Gastroesophageal sphincter (tissue), 4 donors: ENCODE measurements at places on chromosomes 11 and 22.

DNA sequence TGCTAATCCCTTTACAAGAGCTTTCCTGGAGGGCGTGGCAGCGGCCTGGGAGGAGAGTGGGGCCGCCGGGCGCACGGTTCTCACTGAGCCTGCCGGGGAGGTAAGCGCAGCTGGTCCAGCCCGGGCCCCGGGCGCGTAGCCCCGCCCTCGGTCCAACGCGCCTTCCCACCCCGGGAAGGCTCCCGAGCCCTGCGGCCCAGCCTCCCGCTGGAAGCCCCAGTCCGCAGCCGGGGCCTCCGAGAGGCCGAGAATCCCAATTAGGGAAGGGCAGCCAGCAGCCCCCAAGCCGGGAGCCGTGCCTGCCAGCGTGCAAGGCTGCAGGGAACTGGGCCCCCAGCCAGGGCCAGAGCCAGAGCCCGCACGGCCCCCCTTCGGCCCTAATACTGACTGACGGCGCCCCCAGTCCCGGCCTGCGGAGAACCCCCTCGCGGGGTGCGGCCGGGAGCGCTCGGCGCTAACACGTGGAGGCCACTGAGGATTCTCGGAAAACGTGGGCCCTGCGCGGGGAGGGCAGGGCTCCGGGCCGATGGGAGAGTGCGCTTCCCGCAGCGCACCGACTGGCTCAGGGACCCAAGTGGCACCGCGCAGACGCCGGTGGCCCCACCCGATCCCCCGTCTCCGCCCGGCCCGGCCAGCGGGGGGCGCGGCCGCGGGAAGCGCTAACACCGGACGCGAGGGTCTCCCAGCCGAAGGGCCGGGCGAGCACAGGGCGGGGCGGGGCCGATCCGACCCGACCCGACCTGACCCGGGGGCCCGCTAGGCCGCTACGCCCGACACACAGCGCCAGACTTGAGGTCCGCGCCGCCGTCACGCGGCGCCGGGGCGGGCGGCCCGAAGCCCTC lies 5.7 kb downstream of the ZFTA start:
- ATAC-seq: peak; percentile 57
- peak overlapping the region; percentile 40 for H3K4me3 ChIP-seq
- H3K27ac ChIP-seq: peak overlapping the region; percentile 88
- H3K36me3 ChIP-seq: peaks cover 18% of the 10 kb centered on the region

GRCh38 chr22:48093981-48094380 lies 1331.5 kb downstream of the TBC1D22A start:
- H3K4me3 ChIP-seq: no peak overlapping the region
- H3K27me3 ChIP-seq: peaks cover 24% of the 10 kb centered on the region
- H3K4me1 ChIP-seq: no peaks in the 10 kb centered on the region
- no peak overlapping the region for H3K27ac ChIP-seq

GRCh38 chr11:129458756-129459535 lies 83.3 kb downstream of the BARX2 start:
- no peaks in the 10 kb centered on the region for H3K4me1 ChIP-seq
- H3K27ac ChIP-seq: no peak overlapping the region
- ATAC-seq: no peak
- H3K4me3 ChIP-seq: no peak overlapping the region

DNA sequence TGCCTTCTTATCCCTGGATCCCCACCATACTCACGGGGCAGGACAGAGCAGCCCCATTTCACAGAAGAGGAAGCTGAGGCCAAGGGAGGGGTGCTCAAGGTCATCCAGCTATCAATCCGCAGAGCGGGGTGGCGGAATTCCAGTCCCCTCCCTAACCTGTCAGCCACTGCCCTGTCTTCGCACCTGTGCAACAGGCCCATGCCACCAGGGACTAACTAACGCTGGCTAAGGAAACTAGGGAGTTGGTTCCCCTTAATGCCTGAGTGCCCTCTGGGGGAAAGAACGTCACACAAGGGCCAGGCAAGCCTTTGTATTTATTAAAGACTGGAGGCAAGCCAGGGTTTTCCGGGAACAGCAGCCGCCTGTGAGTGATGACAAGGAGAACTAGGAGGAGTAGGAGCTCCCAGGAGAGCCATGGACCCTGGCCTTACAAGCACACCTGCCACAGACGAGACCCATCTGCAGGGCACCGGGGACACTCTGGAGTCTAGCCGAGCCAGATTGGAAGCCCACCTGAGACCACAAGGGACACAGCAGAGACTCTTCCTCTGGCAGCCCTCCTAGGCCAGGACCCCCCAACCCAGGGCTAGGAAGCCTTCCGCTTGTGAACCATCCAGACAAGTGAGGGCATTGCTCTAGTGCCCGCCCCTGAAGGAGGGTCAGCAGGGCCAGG lies 64.4 kb downstream of the MYH9 start:
- no peaks in the 10 kb centered on the region for H3K36me3 ChIP-seq
- H3K27me3 ChIP-seq: no peaks in the 10 kb centered on the region
- H3K4me1 ChIP-seq: peaks cover 24% of the 10 kb centered on the region
- peak overlapping the region; percentile 99 for H3K27ac ChIP-seq

DNA sequence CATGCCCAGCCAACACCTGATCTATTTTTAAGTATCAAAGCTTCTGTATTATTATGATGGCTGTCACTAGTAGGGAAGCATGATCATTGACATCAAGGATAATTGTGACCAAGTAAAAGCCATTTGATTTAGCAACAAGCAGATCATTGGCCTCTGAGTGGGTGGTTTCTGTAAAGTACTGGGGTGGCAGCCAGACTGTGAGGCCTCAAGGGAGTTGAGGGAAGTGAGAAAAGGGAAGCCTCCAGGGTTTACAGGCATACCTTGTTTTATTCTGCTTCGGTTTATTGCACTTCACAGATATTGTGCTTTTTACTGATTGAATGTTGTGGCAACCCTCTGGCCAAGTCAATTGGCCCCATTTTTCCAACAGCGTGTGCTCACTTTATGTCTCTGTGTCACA lies 60.1 kb downstream of the PRR5L start:
- H3K4me1 ChIP-seq: no peaks in the 10 kb centered on the region
- H3K36me3 ChIP-seq: no peaks in the 10 kb centered on the region
- no peak overlapping the region for H3K27ac ChIP-seq
- no peak for ATAC-seq
- H3K27me3 ChIP-seq: peaks cover 30% of the 10 kb centered on the region

- no peaks in the 10 kb centered on the region for H3K27me3 ChIP-seq
- no peaks in the 10 kb centered on the region for H3K4me1 ChIP-seq
- no peak for ATAC-seq
- H3K27ac ChIP-seq: no peak overlapping the region
- no peaks in the 10 kb centered on the region for H3K36me3 ChIP-seq
These were observed 234.7 kb downstream of the FAM76B start for GRCh38 chr11:95554911-95555310.

DNA sequence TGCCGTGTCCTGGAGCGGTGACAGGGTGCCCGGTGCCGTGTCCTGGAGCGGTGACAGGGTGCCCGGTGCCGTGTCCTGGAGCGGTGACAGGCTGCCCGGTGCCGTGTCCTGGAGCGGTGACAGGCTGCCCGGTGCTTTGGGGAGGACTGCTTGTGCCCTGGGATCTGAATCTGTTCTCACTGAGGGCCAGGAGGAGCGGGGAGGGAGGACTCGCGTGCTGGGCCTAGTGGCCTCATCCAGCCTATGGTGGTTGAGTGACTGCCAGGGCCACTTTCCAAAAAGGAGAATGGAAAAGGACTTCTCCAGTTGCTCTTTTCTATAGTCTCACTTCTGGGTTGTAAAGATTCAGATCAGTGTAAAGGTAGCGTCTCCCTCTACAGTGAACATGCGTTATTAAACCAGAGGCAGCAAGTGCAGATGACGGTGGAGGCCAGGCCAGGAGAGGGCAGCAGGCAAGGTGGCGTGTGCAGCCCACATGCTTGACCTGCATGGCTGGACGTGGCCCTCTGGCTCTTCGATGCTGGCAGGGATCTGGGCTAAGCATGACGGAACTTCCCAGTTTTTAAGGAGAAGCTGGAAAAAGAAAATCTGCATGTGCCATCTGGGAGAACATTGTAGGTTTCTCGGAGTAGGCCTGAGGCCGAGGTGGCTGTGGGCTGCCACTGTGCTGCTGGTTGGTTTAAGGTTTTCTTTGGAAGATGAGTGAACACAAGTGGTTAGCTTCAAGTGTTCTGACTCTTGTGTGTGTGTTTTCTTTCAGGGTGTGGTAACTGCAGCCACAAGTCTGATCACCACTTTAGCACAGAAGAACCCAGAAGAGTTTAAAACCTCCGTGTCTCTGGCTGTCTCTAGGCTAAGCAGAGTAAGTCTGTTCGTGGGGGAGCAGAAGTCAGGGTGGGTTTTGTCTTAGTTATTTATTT lies 55.0 kb downstream of the AP2A2 start:
- no peaks in the 10 kb centered on the region for H3K4me1 ChIP-seq
- peaks cover 93% of the 10 kb centered on the region for H3K36me3 ChIP-seq
- ATAC-seq: no peak
- no peaks in the 10 kb centered on the region for H3K27me3 ChIP-seq

DNA sequence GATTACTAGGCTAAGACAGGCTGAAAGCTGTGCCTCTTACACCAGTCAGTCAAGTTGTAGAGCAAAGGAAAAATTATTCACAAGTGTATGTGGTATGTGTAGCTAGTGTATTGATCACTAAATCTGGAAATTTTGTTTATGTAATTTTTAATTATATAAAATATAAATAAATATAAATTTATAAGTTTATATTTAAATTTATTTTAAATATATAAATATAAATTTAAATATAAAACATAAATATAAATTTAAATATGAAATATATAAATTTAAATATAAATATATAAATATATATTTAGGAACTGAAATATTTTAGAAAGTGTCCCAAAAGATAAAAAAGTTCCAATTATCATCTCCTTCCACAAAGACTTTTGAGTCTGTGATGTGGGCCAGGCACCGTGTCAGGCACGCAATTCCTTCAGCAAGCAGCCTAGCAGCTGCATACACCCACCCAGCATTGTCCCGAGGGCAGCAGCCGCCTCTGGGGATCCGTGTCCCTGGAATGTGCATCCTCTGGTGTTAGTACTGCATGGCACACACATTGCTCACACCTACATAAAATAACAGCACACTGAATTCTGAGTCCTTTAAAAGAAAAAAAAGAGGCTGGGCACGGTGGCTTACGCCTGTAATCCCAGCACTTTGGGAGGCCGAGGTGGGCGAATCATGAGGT lies 1098.0 kb downstream of the BRD1 start:
- no peak overlapping the region for H3K4me3 ChIP-seq
- peaks cover 9% of the 10 kb centered on the region for H3K27me3 ChIP-seq
- H3K36me3 ChIP-seq: no peaks in the 10 kb centered on the region
- ATAC-seq: no peak

DNA sequence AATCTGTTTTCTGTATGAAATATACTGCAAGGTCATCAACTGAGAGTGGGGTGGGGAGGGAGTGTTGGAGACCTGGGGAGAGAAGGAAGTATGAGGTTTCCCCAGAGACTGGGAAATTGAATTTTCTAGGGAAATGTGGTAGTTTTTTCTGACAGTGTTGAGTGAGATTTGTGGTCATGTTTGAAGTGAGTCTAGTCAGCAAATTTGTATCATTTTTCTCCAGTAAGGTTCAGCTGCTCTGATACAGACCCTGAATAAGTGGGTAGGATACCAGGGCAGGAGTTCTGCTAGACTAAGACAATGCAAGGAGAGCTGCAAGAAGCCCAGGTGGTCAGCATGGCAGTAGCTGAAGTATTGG lies 112.0 kb downstream of the PKNOX2 start:
- H3K27ac ChIP-seq: no peak overlapping the region
- H3K4me1 ChIP-seq: no peaks in the 10 kb centered on the region
- no peaks in the 10 kb centered on the region for H3K36me3 ChIP-seq
- no peaks in the 10 kb centered on the region for H3K27me3 ChIP-seq

GRCh38 chr11:47982616-47983015 lies 2.3 kb downstream of the PTPRJ start:
- H3K27ac ChIP-seq: no peak overlapping the region
- H3K4me3 ChIP-seq: no peak overlapping the region
- H3K27me3 ChIP-seq: peaks cover 6% of the 10 kb centered on the region
- no peak for ATAC-seq

DNA sequence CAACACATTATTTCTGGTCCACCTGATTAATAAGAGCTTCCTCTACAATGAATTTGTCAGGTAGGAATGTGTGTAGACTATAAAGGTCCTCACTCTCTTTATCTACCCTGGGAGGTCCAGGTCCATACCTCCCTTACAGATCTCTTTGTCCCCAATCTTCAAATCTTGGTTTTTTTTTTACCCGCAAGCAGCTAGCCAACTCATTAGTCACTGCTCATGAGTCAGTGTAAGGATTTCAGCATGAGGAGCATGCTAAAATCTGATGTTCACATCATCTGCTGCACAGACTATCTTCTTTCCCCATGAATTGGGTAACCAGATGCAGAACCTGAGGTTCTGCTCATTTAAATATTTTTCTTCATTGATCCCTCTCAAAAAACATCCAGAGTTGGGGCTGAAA lies 397.0 kb upstream of the ISX start:
- no peak for ATAC-seq
- no peaks in the 10 kb centered on the region for H3K4me1 ChIP-seq
- H3K27me3 ChIP-seq: no peaks in the 10 kb centered on the region
- no peak overlapping the region for H3K4me3 ChIP-seq

DNA sequence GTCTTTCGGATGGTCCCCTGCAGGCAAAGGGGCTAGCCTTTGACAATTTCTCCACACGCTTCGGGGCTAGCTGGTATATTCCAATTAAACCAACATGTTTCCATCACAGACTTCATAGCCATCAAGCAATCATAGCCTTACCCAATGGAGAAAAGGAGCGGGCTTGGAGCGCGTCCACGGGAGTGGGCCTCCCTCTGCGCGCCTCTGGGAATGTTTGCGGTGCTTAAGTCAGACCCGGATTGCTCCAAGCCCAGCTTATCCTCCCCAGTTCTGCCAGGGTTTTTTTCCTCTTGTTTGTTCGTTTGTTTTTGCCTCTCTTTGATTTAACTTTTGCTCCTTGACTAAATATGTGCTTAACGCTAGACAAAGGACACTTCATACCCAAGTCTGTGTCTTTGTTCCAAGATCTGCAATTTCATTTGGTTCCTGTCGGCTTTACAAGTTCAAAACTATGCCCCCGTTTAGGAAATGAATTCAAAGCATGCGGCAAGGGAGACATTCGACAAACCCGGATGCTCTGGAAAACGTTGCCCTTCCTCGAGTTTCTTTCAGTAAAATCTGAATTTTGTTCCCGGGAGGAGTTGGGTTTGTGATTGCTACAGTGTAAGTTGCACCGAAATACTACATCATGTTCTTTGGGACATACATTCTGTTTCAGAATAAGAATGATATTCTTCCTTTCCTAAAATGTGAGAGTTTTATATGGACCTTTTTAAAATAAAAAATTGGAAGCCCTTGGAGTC lies 1.0 kb upstream of the GLB1L2 start:
- peak overlapping the region; percentile 32 for H3K4me3 ChIP-seq
- no peaks in the 10 kb centered on the region for H3K36me3 ChIP-seq
- no peak for ATAC-seq
- H3K27me3 ChIP-seq: peaks cover 15% of the 10 kb centered on the region
- H3K27ac ChIP-seq: peak overlapping the region; percentile 64

DNA sequence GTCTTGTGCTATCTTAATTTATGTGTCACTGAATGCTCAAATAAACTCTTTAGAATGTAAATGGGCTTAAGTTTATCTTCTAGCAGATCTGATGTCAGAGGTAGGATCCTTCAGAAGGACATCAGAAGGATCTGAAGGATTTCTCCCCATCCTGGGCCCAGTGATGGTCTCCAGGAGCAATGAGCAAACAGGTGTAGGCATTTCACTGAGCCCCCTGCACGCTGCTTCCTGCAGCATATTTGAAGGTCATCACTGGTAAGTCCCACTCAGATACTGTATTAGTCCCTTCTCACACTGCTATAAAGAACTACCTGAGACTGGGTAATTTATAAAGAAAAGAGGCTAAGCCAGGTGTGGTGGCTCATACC lies 4.5 kb downstream of the GSTP1 start:
- no peak overlapping the region for H3K27ac ChIP-seq
- no peak for ATAC-seq
- H3K27me3 ChIP-seq: no peaks in the 10 kb centered on the region
- no peak overlapping the region for H3K4me3 ChIP-seq
